Left colon (tissue), 2 donors: ENCODE measurements at places on chromosomes 1 and 21. TPM values are rescaled to one million over a fixed set of nuclear protein-coding genes. Genes with fewer than 3 reads are reported as not detected.

- DNase-seq, result no peak
Measured at GRCh38 chr1:19780267-19780877, 19.3 kb downstream of the TMCO4 start.

GRCh38 chr1:39089931-39090521, 63.9 kb downstream of the NDUFS5 start:
- DNase-seq, result no peak

The SYT14 gene
- not detected for total RNA-seq

The HSD3B2 gene
- total RNA-seq, result 3.2 TPM

The TDRD10 gene
- total RNA-seq, result 0.70 TPM

The RPE65 gene
- not detected for total RNA-seq

The PPP1R15B gene
- total RNA-seq, result 61.4 TPM

- no peak for DNase-seq
Measured at GRCh38 chr21:27581168-27581567, 614.3 kb upstream of the ADAMTS5 start.

GRCh38 chr1:154151311-154151710, 3.6 kb downstream of the NUP210L start:
- DNase-seq, result no peak

The CCDC181 gene
- 0.11 TPM for total RNA-seq

DNA sequence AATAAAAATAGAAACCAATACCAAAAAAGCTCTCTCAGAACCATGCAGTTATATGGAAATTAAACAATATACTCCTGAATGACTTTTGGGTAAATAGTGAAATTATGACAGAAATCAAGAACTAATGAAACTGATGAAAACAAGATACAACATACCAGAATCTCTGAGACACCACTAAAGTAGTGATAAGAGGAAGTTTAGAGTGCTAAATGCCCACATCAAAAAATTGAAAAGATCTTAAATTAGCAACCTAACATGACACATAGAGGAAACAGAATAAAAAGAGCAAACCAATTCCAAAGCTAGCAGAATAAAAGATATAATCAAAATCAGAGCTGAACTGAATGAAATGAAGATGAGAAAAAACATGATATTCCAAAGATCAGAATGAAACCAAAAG, 430.9 kb downstream of the LTN1 start:
- DNase-seq, result no peak

The AURKAIP1 gene
- total RNA-seq, result 212 TPM

The TFF2 gene
- total RNA-seq, result 0.98 TPM

- peak; percentile 9 for DNase-seq
Measured at GRCh38 chr1:115183721-115184259, 94.5 kb upstream of the TSPAN2 start.

DNA sequence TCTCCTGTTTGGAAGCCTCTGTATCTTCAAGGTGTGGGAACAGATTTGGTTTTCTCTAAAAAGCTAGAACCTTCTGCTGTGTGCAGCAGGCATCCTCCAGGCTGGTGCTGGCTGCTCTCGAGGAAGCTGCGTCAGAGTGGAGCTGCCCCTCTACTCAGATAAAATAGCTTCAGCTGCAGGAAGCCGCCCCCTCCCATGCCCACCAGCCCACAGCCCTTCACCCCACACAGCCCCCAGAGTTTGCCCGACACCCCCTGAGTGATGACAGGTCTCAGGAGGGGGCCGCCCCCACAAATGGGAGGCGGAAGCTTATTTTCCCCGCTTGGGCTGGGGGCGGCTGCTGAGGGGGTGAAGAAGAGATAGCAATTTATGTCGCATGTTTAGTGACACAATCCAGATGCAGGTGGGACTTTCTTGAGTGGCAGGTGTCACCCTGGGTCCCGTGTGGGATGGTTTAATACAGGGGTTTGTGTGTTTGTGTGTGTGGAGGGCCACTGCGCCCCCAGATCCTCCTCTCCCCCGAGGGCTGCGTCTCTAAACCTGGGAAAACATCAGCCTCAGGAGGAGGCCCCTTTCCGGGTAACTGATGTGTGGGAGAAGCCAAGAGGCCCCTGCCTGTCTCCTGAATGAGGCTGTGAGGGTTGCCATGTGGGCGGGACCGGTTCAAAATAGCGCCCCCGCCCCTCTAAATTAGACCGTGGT, 55.4 kb downstream of the STUM start:
- no peak for DNase-seq

DNA sequence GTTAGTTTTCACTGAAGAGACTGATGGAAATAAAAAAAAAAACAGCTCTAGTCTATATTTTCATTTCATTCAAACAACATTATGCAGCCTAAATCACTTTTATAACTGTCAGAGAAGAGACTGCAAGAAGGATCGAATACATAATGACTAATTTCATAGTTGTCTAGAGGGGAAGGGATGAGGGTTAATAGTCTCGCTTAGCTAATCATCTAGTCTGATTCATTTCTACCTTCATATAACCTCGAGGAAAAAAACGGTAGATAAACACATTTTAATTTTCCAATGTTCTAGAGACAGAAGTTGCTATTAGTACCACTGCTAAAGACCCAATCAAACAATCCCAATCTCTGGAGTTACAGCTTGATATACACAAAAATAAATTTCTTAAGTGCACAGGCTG, 3.5 kb downstream of the FUBP1 start:
- no peak for DNase-seq

GRCh38 chr1:162822391-162823200, 32.1 kb downstream of the HSD17B7 start:
- DNase-seq, result peak; percentile 11

The HPDL gene
- 3.6 TPM for total RNA-seq

- DNase-seq, result peak; percentile 49
Measured at GRCh38 chr1:20166051-20166450, 19.8 kb upstream of the UBXN10 start.

The HSD3B1 gene
- 0.70 TPM for total RNA-seq

GRCh38 chr1:221743416-221744208, 1.7 kb upstream of the DUSP10 start:
- DNase-seq, result no peak

The SDCCAG8 gene
- 28.7 TPM for total RNA-seq

The FAM163A gene
- 0.61 TPM for total RNA-seq

- DNase-seq, result no peak
Measured at GRCh38 chr1:25871086-25871703, 4.3 kb downstream of the PAQR7 start.

- no peak for DNase-seq
Measured at GRCh38 chr1:220921498-220921897, 42.3 kb downstream of the HLX start.

DNA sequence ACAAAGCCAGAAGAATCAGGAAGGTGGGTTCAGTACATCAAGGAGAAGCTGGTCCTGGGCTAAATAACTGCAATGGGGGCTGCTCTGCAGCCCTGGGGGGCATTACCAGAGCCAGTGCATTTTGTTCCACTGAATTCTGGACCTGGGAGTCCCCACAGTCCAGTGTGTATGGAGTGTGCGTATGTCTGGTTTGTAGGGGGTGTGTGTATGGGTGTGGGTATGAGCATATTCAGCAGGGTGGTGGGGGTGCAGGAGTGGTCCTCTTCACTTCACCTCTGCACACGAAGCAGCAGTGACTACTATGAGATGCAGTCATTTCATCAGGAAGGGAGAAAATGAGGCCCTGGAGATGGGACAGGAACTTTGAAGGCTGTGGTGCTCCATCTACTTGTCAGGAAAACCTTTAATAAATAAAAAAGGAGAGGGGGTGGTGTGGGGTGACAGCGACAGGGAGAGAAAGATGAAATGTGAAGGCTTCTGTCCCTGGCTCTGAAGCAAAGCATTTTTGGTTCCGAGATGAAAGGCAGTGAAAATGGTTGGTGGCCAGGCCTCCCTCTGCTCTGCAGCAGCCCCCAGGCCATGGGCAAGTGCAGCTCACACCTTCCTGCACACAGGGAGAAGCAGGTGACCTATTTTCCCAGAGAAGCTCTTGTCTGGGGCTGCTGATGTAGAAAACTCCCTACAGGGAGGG, 121.5 kb upstream of the CACHD1 start:
- DNase-seq, result no peak

- DNase-seq, result no peak
Measured at GRCh38 chr1:96682056-96682455, 39.5 kb upstream of the PTBP2 start.

The USP21 gene
- 24.0 TPM for total RNA-seq

The C1orf56 gene
- total RNA-seq, result 3.0 TPM

DNA sequence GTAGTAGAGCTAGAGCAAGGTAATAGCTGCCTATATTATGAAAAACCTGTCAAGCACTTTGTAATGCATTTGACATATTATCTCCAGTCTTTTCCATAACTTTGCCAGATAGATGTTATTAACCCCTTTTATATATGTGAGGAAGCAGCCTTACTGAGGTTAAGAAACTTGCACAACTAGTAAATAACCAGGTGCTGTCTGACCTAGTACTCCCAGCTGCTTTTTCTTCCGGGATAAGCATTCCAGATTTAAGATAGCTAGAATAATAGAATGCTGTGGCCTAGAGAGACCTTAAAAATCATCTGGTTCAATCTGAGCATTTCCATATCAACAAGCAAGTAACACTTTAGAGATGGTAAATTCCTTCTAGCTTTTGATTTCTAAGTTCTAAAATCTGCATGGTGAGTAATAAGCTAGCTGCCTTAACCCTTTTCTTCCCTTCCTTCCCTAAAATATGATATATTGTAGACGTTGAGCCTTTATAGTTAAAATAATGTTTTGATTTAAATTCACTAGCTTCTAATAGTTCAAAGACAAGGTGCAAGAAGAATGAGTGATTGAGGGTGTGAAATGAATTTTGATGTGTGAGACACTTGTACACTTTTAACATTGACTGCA, 1.8 kb downstream of the SH3GLB1 start:
- no peak for DNase-seq

- DNase-seq, result no peak
Measured at GRCh38 chr1:5646486-5647149, 345.6 kb downstream of the NPHP4 start.

DNA sequence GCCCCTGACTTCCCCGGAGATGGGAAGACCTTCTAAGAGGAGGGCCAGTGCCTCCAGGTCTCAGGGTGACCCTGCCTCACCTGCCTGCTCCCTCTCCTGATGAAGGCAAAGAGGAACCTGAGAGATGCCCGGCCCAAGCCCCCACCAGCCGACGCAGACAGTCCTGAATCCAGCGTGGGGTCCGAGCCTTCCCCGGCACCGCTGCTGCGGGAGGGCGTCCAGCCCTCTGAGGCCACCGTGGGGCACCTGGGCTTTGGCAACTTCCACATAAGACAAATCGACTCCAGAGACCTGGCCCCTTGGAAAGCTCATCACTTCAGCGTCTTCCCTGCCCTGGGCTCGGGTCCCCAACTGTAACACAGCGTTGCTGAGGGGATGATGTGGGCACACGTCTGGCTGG, 122.2 kb downstream of the CASZ1 start:
- no peak for DNase-seq

The IL23R gene
- total RNA-seq, result 2.0 TPM

- DNase-seq, result no peak
Measured at GRCh38 chr21:31875496-31876015, 2.7 kb downstream of the HUNK start.

- DNase-seq, result no peak
Measured at GRCh38 chr21:31475223-31475622, 131.2 kb upstream of the TIAM1 start.

GRCh38 chr1:202074985-202075384, 47.7 kb upstream of the GPR37L1 start:
- no peak for DNase-seq

- DNase-seq, result no peak
Measured at GRCh38 chr1:244794071-244794470, 41.4 kb upstream of the COX20 start.

The NRIP1 gene
- 78.5 TPM for total RNA-seq

The CDKN2C gene
- total RNA-seq, result 6.4 TPM

The CHI3L1 gene
- total RNA-seq, result 0.67 TPM

DNA sequence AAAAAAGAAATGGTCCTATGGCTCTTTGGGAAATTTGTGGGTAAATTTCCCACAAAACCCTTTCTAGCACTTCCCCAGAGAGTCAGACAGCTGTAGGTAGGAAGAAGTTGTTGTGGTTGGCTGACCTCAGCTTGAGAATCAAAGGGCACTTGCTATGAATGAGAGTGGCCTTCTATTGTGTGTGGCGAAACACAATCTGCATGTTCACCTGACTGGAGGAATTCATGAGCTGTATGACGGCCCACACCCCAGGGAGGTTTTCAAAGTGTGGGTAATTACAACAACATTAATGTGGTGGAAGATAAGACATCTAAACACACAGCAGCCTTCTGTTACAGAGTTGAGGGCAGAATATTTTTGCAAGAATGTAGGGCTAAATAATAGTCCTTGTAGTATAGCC, 38.8 kb downstream of the NGF start:
- DNase-seq, result no peak

The PMVK gene
- total RNA-seq, result 33.4 TPM

The ZNF593OS gene
- not detected for total RNA-seq

DNA sequence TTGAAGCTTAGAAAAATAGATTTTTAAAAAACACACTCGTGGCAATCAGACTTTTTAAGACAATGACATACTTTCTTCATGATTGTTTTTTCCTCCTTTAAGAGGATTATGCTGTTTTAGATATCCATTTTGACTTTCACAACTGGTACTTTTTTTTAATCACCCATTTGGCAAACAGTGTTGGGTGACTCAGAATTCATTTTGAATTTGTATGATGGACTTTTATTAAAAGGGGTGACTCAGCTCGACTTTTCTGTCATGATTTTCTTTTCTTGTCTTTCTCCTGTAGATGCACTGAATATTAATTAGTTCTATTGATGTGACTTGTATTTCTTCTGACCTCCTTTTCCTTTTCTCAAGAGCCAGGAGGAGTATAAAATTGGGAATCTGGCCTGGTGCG, 44.7 kb downstream of the FMN2 start:
- DNase-seq, result no peak

DNA sequence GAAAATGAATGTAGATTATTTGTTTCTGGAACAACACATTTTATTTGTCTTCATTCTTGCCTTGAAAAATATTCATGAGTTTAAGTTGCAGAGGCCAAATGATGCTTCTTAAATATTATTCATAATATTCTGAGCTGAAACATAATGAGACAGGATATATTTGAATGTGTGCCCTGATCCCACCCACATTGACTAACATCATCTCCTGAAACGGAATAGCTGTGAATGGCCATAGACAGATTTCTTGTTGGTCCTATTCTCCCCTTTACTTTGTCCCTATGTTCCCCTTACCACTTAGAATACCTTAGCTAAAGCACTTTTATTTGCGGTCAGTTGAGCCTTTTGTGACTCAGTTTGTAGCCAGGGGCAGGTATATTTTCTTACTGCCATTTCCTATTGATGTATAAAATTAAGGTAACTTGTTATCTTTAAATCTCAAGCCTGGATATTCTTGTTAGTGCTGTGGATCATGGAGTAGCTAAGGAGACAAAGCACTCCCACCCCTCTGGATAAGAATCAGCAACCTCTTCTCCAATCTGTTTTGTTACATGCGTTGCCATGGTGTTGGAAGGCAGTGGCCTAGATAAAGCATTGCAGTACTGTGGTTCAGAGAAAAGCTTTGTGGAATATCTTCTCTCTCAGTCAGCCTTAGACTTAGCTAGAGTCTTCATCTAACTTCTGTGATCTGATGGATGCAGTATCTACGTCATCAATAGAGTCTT, 478.5 kb upstream of the DEPDC1 start:
- no peak for DNase-seq

The ITGB3BP gene
- 12.7 TPM for total RNA-seq
